Myocyte (in vitro differentiated cells): ENCODE measurements at places on chromosomes 7 and 10. TPM values are rescaled to one million over a fixed set of nuclear protein-coding genes. Genes with fewer than 3 reads are reported as not detected.
A peak's percentile ranks its signal among the peaks of the same experiment; 100 is the strongest.

GRCh38 chr10:124329941-124330340 is 88.8 kb downstream of the OAT start:
- DNase-seq: no peak

- DNase-seq: no peak
These were observed 188.1 kb upstream of the CELF2 start for GRCh38 chr10:10829576-10829975.

GRCh38 chr10:87700031-87700796 is 40.5 kb downstream of the PAPSS2 start:
- peak; percentile 30 for DNase-seq

- no peak for DNase-seq
These were observed 331.4 kb upstream of the SHH start for GRCh38 chr7:156143683-156144082.

POP7 gene
- 36.2 and 46.9 TPM in 2 replicates for total RNA-seq

DNA sequence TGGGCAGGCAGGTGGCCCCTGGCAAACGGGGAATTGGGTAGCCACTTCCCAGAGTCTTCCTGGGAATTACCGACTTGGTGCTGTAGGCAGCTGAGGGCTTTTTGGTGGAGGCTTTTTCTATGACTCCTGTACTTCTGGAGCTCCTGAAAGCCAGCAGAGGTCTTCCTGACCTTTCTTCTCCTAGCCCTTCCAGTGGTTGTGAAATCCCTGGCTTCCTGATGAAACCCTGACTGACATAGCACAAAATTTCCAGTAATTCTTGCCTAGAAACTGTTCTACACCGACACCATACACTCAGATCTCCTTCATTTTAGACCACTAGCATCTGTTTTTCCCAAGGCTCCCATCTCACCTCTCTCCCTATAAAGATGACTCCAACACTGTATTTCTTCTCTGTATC is 120.2 kb downstream of the STRA8 start:
- no peak for DNase-seq

- no peak for DNase-seq
These were observed 3.9 kb downstream of the CH25H start for GRCh38 chr10:89203237-89203636.

SH2D4B gene
- not detected in 2 replicates for total RNA-seq

DNA sequence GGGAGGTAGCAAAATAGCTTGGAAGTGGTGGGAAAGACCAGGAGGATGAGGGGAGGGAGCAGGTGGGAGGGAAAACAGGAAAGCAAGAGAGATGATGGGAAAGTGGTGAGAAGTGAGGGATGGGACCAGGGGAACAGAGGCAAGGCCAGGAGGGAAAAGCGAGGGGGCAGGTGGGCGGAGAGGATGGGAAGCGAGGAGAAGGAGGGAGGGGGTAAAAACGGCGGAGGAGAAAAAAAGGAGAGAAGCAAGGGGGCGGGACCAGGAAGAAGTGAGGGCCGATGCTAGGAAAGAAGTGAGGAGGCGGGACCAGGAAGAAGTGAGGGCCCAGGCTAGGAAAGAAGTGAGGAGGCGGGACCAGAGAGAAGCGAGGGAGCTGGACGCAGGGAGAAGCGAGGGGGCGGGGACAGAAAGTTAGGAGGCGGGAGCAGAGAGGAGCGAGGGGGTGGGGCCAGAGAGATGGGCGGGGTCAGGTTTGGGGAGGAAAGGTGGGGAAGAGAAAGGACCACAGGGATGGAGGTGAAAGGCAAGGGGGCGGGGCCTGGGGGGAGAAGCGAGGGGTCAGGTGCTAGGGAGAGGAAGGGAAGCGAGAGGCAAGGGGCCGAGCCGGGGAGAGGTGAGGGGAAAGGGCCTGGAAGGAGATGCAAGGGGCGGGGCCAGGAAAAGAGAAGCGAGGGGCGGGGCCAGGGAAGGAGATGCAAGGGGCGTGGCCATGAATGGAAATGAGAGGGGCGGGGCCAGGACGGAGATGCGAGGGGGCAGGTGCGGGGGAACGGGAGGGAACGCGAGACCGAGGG is 984 bp downstream of the SMURF1 start:
- peak; percentile 87 for DNase-seq

ODAD2 gene
- 0.16 TPM in 1 of 2 replicates, not detected in the other for total RNA-seq
